Lower leg skin (tissue), 4 donors: ENCODE measurements at places on chromosomes 16 and 17. TPM values are rescaled to one million over a fixed set of nuclear protein-coding genes. Genes with fewer than 3 reads are reported as not detected.

GRCh38 chr17:78723001-78723796, 58.9 kb downstream of the CYTH1 start:
- DNase-seq: no peak

- DNase-seq: no peak
Measured at GRCh38 chr17:75773808-75774470, 8.9 kb upstream of the GALK1 start.

DNA sequence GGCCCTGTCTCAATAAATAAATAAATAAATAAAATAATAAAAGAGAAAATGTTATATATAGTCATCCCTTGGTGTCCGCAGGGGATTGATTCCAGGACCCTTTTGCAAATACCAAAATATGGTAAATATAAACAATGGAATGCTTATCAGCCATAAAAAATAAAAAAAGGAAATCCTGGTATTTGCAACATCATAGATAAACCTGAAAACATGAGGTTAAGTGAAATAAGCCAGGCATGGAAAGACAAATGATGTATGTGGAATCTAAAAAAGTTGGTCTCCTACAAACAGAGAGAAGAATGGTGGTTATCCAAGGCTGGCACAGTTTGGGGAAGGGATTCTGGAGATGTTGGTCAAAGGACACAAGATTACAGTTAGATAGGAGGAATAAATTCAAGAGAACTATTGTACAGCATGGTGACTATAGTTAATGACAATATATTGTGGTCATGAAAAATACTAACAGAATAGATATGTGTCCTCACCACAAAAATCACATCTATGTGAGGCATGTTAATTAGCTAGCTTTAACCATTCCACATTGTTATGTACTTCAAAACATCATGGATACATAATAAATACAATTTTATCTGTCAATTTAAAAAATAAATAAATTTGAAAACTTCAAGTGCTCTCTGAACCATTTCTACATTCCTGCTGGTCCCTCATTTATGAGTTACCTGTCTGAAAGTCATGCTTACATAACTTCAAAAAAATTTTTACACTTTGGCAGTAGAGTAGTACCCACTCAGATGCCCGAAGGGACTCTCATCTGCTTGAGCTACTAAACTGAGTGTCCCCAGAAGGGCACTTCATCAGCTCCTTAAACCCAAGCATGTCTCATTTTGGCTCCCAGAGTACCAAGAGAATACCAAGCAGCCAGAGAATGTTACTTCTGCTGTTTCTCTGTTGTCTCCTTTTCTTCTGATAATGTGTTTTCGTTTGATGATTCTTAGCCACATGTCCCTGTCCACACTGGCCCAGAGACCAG, 26.6 kb downstream of the N4BP1 start:
- no peak for DNase-seq

GRCh38 chr17:49646391-49647255, 31.3 kb downstream of the SPOP start:
- no peak for DNase-seq

The TP53TG3F gene
- not detected for total RNA-seq

GRCh38 chr17:56948491-56948890, 12.4 kb downstream of the COIL start:
- DNase-seq: no peak

The HBA2 gene
- total RNA-seq: 1.3 TPM

The ALDH3A1 gene
- 28.3 TPM for total RNA-seq

GRCh38 chr17:15954222-15954621, 9.3 kb downstream of the ADORA2B start:
- DNase-seq: no peak

DNA sequence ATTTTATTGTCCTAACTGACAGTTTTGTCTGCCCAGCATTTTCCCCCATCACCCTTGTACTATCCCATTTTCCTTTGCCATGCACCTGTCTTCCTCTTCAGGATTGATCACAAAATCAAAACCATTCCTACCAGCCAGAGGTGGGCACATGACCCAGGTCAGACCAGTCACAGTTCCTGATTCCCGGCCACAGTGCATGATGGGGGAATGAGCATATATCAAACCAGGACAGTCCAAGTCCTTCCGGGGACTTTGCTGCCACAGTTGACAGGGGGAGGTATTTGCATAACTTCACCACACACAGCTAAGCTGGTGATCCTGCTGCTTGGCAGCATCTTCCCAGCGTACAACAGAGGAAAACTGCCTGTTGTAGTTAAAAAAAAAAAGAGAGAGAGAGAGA, 493.9 kb downstream of the WWOX start:
- DNase-seq: no peak

- no peak for DNase-seq
Measured at GRCh38 chr16:87210894-87211293, 106.3 kb downstream of the C16orf95 start.

DNA sequence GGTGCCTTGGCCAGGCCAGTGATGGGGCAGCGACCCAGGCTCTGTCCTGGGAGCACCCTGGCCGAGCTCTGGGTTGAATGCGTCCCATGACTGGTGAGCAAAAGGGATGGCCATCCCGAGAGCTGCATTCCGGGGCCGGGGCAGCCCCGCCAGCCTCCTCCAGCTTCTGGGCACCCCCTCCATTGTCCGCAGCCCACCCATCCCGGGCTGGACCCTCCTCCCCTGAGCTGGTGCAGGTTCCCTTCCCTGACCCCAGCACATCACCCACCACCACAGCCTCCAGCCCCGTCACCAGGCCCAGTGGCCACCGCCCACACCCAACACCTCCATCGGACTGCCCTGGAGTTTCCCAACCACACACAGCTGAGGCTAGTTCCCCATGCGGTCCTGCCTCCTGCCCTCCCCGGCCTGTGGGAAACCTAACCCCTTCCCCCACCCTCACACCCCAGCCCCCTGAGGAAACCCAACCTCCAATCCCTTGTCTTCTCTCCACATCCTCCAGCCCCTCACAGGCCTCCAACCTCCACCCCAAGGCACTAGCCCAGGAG, 16.2 kb upstream of the PVALEF start:
- DNase-seq: no peak

The TMC7 gene
- 0.38 TPM for total RNA-seq

- no peak for DNase-seq
Measured at GRCh38 chr17:67156269-67157199, 88.5 kb downstream of the HELZ start.

GRCh38 chr17:82871056-82871775, 31.4 kb upstream of the ZNF750 start:
- DNase-seq: no peak

GRCh38 chr17:55986817-55987216, 166.5 kb upstream of the ANKFN1 start:
- no peak for DNase-seq

DNA sequence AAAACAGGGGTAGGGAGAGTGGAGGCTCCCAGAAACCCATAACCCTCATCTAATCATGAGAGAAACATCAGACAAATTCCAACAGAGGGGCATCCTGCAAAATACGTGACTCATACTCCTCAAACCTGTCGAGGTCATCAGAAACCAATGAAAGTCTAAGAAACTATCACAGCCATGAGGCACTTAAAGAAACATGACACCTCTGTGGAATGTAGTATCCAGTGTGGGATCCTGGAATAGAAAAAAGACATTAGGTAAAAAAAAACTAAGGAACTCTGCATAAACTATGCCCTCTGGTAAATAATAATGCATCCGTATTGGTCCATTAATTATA, 16.4 kb downstream of the CDH5 start:
- no peak for DNase-seq

- DNase-seq: no peak
Measured at GRCh38 chr16:65068151-65068740, 53.6 kb downstream of the CDH11 start.

- no peak for DNase-seq
Measured at GRCh38 chr17:75090871-75091854, 3.4 kb downstream of the SLC16A5 start.

DNA sequence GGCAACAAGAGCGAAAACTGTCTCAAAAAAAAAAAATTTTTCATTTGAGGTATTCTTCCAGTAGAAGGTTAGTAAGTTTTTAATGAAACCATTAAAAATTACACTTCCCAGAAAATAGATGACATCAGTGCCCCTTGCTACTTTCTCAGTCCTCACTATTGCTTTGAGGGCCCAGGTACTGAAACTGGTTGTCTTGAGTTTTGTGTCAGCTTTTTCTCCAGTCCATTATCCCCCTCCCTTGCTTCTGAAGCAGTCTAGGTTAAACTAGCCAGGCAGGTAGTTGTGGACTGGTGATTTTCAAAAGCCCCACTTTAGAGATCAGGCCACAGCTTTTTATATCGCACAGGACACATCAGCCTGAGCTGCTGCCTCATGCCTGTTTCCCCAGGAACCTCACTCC, 10.9 kb downstream of the SMCR8 start:
- no peak for DNase-seq

DNA sequence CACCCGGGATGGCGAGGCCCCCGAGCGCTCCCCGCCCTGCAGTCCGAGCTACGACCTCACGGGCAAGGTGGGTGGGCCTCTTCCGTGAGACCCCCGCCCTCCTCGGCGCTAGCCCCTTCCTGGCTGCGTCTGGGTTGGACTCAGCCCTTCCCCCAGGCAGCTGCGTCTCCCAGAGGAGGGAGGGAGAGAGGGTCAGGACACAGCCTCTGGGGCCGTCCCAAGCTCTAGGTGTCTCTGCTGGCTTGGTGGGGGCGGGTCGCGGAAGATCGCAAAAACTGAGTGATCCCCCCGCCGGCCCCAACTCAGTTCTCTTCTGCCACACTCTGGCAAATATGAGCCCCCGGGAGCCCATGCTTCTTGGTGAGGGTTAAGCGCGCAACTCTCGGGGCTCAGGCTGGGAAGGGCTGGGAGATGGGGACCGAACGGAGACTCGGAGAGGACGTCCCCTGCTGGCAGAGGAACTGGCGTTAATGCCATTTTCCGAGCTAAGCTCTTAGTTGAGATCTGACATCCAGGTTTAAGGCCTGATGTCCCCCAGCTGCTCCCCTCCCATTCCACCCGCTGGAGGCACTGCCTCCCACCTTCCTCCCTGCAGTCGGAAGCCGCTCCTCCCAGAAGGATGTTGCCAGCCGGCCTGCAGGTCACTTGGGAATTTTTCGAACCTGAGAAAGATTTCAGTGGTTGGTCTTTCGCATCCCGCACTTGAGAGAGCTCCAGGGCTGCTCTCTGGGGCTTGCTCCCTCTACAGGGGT, 419 bp downstream of the RAB37 start:
- no peak for DNase-seq

The RNF157 gene
- total RNA-seq: 1.6 TPM

DNA sequence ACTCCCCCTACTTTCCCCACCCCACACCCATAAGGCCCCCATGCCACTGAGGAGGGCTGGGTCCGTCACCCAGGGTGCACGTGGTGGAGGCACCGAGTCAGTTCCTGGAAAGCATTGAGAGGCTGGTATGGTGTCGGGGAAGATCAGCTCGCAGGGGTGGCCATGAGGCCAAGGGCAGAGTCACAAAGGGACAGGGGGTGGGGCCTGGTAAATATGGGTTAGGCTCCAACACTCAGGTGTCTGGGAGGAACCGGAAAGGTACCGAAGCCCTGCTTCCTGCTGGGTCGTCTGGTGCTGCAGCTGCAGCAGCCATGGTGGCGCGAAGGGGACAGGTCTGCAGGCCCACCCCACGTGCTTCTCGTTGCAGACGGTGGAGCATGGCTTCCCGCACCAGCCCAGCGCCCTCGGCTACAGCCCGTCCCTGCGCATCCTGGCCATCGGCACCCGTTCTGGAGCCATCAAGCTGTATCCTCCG, 30.2 kb downstream of the LLGL2 start:
- DNase-seq: no peak

The PPL gene
- total RNA-seq: 545 TPM

The WNT3 gene
- total RNA-seq: 26.7 TPM

The LITAF gene
- total RNA-seq: 54.9 TPM

DNA sequence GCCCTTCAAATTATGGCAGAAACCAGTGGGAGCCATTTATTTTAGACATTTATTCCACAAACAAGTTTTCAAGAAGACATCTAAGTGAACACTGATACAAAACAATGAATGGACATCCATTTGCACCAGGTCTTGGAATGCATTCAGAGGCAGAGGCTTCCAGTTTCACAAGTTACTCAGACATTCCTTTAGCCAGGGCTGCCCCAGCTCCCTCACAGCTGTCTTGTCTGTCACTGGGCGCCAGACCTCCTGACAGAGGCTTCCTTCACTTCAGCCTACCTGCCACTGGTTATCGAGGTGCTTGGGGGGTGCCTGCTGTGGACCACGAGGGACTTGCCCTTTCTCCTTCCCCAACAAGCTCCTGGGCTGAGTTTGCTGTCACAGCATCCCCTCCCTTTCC, 19.2 kb downstream of the AQP8 start:
- no peak for DNase-seq

DNA sequence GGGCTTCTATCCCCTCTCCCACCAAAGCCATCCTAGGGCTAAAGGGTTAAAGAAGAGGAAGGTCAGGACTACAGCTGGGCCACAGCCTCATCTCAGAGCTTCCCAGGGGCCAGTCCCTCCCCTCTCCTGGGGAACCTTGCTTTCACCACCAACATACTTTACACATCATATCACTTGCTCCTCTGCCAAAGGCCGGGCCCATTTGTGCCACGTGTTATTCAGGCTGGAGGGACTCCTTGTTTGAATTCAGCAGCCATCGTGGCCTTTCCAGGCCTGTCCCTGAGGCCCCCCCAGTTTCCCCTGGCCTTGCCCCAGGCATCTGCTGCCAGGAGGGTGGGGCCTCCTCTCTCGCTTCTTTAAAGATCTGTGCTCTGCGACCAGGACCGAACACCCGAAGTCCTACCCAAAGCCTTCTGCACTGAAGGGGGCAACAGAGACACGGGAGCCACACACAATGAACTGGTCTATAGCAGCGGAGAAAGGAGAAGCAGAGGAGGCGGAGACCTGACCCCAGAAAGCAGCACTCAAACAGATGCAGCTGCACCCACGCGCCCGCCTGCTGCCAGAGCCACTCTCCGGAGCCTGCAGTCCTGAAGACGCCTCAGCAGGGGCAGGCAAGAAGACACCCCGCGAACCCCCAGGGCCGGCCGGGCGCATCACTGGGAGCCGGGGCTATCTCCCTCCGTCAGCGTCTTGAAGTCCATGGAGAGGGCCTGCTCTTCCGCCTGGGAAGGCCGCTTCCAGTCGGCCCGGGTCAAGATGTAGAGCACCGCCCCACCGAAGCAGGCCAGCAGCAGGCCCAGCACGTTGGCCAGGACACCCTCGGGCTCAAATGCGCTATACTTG, 12.1 kb downstream of the CYB561 start:
- DNase-seq: peak; percentile 82

DNA sequence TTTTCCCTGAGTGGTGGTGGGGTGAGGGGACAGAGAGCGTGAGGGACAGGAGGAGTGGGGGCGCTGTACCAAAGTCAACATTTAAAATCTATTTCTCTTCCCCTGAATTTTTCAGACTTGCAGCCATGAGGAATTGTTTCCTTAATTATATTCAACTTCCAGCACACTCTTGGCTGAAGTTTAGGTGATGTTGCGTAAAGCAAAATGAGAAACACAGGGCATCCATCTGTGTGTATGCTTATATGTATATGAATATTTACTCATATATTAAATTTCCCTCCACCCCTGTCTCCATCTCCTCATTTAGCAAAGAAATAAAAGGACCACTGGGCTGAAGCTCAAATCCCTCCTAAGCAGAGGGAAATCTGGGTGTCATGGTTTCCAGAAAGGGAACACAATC, 218.1 kb downstream of the XYLT1 start:
- no peak for DNase-seq

The SLC2A4 gene
- total RNA-seq: 13.6 TPM

GRCh38 chr17:31433811-31434726, 42.6 kb downstream of the RAB11FIP4 start:
- no peak for DNase-seq
